ENCODE measurements at places on chromosomes 7 and 10.

GRCh38 chr7:1702652-1703051, 32.6 kb downstream of the ELFN1 start:
- DNase-seq = no peak

GRCh38 chr7:3916146-3916545, 615.1 kb downstream of the SDK1 start:
- DNase-seq = no peak

- DNase-seq = no peak
Observed at GRCh38 chr10:48287417-48288391, 13.2 kb upstream of the FRMPD2 start.

- peak; percentile 76 for DNase-seq
Observed at GRCh38 chr7:134890246-134891240, 95.8 kb upstream of the AGBL3 start.

DNA sequence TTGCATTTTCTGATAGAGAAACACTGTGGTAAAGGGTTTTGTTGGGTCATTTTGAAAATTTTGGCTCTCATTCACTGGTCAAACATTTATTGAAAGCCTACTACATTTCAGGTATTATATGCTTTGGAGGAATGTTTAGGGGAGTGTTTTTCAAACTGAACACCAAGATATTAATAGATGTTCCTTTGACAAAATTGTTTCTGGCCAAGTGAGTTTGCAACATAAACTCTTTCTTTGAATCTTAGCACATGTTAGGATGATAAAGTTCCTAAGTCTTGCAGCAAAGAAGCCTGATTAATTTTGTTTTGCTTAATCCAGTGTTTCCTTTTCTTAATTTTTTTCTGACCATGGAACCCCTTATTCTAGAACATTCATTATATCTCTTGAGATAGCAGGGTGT, 232.5 kb upstream of the PHYHIPL start:
- no peak for DNase-seq

- DNase-seq = peak; percentile 48
Observed at GRCh38 chr10:89301232-89301631, 614 bp upstream of the IFIT2 start.
